Peyer's patch (tissue), 4 donors: ENCODE measurements at places on chromosomes 12 and 14.
A peak's percentile ranks its signal among the peaks of the same experiment; 100 is the strongest.

DNA sequence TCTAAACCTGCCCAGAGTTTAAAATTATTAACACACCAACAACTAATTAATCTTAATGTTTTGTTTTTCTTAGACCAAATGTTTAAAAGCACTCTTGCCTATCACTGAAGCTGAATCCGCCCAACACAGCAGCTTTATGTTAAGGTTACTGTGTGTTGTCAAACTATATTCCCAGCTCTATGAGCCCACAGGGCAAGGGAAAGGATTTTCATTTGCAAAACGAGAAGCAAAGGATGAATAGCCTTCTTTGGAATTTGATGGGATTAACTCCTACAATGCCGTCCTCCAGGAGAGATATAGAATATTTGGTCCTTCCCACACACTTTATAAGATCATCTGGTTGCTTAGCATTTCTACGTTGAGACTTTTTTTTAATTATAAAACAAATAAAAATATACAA, 43.7 kb downstream of the DUSP16 start:
- DNase-seq: no peak

GRCh38 chr12:109621211-109621694, 47.7 kb downstream of the MVK start:
- no peak for DNase-seq

- DNase-seq: no peak
These were observed 107.9 kb downstream of the MYRFL start for GRCh38 chr12:69932676-69933552.

GRCh38 chr12:29578731-29579130, 81.2 kb upstream of the OVCH1 start:
- DNase-seq: no peak

DNA sequence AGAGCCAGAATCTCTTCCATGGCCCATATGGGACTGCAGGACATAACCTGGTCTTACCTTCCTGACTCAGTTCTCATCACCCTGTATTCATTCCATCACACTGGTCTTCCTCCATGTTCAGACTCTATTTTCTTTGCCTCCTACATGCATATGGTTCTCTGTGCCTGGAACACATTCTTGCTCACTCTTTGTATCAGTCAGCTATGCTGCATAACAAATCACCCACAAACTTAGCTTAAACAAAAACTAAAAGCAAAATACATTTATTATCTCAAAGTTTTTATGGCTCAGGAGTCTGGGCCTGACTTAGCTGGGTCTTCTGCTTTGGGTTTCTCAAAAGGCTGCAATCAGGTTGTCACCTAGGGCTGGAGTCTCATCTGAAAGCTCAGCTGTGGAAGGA, 712.6 kb upstream of the TBX3 start:
- no peak for DNase-seq

- no peak for DNase-seq
These were observed 967.9 kb downstream of the FSCB start for GRCh38 chr14:43539210-43539609.

- no peak for DNase-seq
These were observed 63.8 kb downstream of the ADGRD1 start for GRCh38 chr12:131017477-131017991.

- no peak for DNase-seq
These were observed 389.3 kb upstream of the USP15 start for GRCh38 chr12:61870658-61871484.

- DNase-seq: no peak
These were observed 593 bp downstream of the CFL2 start for GRCh38 chr14:34713681-34714319.

GRCh38 chr14:91036741-91037469, 23.5 kb downstream of the RPS6KA5 start:
- no peak for DNase-seq

GRCh38 chr14:35446450-35446849, 41.9 kb upstream of the NFKBIA start:
- no peak for DNase-seq

DNA sequence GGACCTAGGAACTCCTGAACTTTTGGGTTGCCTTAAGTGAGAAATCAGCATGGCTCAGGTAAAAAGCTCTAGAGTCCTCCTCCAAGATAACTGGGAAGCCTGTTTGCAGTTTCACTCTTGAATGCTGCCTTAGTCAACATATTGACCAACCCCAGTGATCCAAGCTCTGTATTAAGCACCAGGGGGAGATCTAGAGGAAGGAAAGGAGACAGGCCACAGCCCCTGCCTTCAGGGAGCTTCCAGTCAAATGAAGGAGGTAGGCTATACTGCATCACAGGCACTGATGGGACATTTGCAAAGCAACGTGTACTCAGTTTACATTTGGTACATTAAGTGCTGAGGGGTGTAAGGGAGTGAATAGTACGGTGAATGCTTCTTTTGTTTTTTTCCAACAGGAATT, 1.2 kb upstream of the CSAD start:
- DNase-seq: no peak

GRCh38 chr12:52091869-52092268, 12.4 kb downstream of the SMIM41 start:
- DNase-seq: no peak

GRCh38 chr14:24167469-24168114, 4.3 kb upstream of the REC8 start:
- no peak for DNase-seq

DNA sequence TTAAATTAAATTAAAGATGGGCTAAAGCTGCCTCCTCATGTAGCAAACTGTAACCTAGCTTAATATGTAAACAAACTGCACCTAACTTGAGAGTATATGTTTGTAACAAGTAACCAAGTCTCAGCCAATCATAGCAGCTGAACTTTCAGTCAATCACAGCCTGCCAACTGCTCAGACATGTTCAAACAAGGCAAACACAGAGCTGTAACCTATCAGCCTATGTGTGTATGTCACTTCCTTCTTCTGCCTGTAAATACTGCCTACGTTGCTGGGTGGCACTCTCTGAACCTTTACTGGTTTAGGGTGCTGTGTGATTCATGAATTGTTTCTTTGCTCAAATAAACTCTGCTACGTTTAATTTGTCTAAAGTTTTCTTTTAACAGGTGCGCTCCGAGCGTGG, 2.9 kb downstream of the SERPINA6 start:
- DNase-seq: no peak

DNA sequence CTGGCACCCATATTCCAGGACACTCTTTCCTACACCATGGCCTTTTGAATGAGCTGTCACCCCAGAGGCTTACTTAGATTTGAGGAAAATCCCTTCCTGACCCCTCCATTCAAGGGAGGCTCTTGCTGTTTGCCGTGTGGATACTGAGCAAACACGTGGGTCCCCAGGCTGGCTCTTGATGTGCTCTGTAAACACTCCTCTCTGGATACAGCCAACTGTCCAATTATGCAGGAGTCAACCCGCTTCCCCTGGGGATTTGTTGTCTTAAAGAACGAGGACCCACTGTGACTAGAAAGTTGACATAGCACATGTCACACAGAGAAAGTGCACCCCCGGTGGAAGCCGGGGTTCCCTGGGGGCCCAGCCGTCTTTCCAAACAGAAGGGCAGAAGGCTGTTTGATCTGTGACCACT, 75.8 kb upstream of the CEP83 start:
- DNase-seq: no peak

DNA sequence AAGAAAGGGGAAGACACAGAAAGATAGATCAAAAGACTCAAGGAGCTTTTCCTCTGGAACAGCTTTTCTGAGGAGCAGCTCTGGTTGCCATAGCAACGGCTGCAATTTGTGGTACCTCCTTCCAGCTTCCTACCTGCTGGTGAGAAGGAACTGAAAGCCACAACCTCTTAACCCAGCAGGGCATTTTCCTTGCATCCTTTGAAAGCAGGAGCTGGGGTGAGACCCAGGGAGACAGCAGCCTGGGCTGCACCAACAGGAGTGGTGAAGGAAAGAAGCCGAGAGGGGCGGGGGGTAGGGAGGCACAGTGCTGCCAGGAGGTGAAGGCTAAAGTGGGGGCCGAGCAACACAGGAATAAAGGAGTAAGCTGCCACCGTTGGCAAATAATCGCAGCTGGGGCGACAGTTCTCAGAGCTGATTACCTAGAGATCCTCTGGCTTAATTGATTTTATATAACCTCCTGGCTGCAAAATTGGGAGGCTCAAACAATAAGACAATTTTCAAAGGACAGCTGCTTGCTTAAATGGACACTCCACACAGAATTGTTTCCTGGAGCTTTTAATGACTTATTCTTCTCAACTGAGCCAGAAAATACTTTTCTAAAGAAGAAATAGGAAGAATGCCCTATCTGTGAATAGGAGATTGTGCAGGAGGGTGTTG, 129.4 kb downstream of the RPAP3 start:
- no peak for DNase-seq

DNA sequence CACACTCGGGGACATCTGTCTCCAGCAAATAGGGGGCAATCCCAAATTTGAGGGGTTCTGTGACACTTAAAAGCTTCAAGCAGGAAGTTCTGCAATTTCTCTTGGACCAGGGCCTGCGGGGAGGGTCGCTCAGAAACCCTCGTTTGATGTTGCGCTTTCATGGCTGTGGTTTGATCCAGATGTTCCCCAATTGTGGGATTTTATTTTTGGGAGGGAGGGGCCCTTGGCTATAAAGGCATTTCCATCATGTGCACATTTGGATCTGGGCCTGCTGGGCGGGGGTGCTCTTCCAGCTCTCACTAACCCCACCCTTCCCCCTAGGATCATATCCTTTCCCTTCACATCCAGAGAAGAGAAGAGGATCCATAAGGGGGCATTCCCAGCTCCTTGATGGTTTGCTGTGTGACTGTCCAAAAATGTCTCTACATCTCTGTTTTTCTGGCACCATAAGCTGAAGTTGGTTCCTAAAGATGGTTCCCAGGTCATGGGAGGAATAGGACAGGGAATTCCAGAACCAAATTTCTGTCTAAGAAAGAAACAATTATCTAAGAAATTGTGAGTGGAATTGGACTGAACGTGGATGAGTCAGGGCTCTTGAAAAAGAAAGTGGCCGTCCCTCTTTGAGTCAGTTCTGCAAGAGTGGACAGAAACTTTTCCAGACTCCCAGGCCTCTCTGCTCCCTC, 47.2 kb downstream of the SMUG1 start:
- DNase-seq: no peak

- no peak for DNase-seq
These were observed 130.2 kb downstream of the TSHR start for GRCh38 chr14:81085596-81085995.

GRCh38 chr12:65949009-65949623, 124.8 kb downstream of the HMGA2 start:
- DNase-seq: no peak

DNA sequence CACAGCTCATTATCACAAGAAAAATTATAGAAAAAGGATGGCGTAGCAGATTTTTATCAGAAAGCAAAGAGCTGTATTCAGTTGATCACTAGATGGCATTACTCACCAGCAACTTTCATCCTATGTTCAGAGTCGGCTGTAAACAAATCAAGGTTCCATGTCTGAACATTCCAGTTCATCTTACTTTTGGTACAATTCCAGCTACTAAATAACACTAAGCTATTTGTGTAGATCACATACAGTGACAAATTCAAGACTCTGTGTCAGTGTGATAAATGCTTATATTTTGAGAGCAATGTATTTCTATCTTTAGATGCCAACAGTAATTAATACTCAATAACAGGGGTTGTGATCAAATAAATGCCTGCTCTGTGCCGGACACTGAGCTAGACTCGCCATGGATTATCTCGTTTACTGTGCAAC, 30.1 kb downstream of the NRDE2 start:
- DNase-seq: no peak

DNA sequence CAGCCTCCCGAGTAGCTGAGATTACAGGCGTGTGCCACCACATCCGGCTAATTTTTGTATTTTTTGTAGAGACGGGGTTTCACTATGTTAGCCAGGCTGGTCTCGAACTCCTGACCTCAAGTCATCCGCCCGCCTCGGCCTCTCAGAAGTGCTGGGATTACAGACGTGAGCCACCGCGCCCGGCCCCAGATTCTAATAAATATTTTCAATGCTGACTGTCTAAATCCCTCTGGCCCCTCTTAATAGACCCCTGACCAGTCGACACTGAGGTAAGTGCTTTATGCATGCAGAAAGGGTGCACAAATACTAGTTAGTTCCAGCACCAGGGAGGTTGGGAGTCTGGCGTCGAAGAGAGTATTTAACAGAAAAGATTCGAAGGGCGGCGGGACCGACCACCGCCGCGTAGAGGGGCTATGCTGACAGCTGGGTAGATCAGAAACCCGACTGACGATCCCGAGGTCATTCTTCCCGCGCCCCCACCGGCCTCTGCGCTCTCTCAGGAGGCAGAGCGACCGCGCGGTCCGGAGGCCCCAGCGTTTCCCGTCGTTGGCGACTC, 1.1 kb upstream of the SPATS2 start:
- DNase-seq: no peak

- no peak for DNase-seq
These were observed 90.2 kb downstream of the FUT8 start for GRCh38 chr14:65502676-65503124.

DNA sequence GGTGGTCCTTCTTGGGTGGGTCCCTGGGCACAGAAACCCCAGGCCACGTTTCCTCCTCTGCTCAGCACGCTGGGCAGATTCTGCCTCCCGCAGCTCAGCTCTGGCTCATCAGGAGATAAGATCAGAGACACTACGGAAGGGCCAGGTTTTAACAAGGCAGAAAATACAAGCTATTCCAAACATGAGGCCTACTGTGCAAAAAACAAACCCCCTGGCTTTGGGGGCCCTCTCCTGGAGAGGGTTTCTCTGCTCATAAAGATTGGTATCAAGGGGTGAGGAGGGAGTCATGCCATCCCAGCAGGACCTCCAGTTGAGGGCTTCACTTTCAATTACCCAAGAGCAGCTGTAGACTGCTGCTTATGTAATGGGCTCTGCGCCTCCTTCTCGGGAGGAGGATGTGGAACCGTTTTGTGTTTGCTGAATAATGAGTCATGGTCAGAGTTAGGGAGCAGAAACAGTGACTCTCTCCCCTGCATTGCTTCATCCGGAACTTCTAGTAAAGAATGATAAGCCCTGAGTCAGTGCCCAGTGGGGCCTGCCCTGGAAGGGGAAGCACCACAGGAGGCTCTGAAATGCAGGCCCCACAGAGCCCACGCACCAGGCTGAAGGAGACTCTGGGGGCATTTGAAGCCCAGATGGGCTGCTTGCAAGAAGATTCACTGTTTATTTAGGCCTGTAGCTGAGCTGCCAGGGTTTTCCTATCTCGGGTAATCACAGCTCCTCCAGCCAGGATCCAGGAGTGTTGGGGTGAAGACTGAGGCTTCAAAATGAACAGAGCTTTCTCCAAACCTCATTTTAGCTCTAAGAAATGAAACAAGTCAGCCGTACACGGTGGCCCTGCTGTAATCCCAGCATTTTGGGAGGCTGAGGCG, 79.3 kb downstream of the SSPN start:
- DNase-seq: peak; percentile 66
